ENCODE measurements at places on chromosomes 3 and 15.

DNA sequence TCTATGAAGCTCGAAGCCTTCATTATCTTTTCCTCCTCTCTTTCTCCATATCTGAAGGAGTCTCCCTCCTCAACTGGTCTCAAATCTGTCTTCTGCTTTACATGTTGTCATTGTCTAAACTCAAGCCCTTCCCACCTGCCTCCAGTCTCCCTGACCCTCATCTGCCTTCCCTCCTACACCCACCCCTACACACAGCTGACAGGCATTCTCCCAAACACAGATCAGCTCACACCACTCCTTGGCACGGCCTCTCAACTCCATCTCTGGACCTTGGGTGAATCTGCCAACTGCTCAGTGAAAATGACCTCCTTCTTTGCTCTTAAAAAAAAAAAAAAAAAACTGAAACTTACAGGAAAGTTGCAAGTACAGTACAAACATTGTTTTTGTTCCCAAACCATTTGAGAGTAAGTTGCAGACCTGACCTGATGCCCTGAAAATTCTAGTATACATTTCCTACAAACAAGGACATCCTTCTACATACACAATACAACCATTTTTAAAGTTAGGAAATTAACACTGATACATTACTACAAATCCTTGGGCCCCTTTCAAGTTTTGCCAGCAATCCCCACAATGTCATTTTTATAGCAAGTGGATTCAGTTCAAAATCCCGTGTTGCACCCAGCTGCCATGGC lies 49.4 kb upstream of the UBE2E1 start:
- DNase-seq = no peak

DNA sequence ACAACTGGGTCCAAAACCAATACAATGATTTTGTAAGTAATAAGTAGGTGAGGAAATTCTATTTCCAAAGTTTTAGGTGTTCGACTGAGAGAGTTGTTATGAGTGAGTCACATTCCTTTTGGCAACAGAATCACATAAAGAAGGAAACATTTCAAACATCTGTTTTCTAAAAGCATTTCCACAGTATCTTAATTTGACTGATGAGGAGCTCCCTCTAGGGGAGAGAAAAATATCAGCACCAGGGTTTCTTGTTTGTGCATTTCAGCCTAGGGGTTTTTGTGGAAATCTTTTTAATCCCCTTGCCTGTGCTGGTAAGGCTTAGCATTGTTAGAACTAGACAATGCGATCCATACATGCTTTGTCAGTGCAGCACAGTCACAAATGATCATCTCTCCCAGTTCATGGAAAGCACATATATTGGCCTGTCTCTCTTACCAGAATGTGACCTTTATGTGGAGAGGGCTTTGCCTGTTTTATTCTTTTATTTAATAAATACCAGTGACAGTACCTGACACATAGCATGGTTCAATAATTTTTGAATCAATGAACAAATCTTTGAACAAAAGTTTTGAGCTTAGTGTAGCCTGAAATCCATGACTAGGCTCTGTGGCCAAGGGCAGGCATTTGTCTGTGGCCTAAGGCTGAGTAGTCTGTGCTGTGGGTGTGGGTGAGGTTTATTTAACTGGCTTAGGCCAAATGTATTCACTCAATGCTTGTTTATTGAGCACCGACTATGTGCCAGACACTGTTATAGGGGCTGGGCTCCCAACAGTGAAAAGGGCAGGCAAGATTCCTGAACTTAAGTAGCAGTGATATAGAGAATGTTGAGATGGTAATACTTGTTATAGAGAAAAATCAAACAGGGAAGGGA lies 21.1 kb upstream of the IQCF6 start:
- DNase-seq = peak; percentile 64

DNA sequence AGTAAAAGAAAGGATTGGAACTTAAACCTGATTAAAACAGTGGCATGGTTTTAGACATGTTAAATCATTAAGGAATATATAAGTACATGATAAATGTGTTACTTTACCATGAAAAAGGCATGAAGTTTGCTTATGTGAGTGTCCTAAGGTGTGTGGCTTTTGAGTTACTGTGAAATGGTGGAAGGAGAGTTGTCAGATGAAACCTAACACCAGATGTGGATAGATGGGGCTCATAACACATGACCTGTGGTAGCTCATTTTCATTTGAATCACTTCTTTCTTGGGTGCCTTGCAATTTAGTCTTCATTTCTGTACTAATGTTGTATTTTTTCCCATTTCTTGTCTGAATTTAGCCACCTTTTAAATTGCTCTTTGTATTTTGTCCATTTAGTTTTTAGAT lies 13.0 kb downstream of the MEF2A start:
- no peak for DNase-seq

DNA sequence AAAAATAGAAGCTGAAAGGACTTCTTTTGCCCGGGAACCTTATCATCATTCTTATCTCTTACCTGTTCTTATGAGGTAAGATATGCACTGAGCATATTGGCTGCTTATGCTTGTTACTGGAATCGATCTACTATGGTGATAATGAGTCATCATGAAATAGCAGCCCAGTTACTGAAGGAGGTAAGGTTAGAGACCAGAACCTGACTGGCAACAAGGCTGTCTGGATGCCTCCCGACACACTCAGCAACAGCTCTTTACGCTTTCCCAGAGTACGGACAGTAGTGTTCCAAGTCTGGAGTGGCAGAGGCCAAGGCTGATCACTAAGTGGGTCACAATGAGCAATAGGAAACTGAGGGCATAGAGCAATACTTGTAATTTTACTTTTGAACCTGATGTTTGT lies 314.1 kb downstream of the NLGN1 start:
- no peak for DNase-seq

DNA sequence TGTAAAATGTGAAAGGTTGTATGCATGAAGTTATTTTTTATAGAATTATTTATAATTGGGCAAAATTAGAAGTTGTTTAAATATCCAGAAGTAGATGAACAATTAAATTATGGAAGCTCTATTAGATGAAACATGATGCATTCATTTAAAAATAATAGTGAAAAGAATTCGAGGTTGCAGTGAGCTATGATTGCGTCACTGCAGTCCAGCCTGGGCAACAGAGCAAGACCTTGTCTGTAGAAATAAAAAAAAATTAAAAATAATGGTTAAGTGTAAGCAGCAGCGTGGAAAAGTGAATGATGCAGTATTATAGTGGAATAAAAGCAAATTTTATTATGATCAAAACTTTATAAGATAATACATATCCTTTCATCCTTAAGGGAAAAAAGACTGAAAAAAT lies 14.3 kb downstream of the BUB1B start:
- no peak for DNase-seq

DNA sequence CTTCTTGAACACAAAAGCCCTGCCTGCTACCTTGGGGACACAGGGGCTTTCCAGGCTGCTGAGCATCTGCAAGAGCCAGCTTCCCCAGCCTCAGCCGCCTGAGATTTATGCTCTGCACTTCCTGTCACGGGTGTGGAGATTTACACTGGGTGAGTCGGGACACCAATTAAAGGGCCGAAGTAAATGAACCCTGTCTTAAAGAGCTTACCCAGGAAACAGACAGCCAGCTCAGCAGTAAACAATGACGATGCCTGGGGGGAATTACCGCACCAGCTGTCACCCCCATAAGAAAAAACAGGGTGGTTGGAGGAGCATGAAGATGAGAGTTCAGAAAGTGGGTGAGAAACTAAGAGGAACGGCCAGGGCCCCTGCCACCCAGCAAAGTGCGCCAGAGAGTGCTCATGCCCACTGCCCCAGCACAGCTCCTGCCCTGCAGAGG lies 37.5 kb upstream of the IQSEC1 start:
- DNase-seq = no peak

- DNase-seq = no peak
Measured at GRCh38 chr3:174253196-174253823, 605.8 kb upstream of the NAALADL2 start.

- DNase-seq = no peak
Measured at GRCh38 chr3:141681390-141681780, 56.7 kb upstream of the RNF7 start.

GRCh38 chr3:76685858-76686257 lies 354.0 kb upstream of the ROBO2 start:
- DNase-seq = no peak

DNA sequence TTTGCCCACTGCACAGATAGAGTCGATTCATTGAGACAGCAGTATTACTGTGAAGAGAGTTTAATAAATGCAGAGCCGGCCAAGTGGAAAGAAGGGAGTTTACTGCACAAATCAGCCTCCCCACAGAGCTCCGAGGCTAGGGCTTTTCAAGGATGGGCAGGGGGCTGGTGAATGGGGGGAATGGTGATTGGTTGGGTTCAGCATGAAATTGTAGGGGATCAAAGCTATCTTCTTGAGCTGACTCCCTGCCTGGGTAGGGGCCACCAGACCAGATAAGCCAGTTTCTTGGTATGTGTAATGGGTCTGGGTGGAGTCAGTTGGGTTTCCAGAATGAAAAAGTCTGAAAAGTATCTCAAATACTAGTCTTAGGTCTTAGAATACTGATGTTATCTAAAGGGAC lies 66.6 kb downstream of the SYNPR start:
- DNase-seq = no peak

- DNase-seq = peak; percentile 36
Measured at GRCh38 chr3:136366289-136366688, 116.1 kb downstream of the PCCB start.

DNA sequence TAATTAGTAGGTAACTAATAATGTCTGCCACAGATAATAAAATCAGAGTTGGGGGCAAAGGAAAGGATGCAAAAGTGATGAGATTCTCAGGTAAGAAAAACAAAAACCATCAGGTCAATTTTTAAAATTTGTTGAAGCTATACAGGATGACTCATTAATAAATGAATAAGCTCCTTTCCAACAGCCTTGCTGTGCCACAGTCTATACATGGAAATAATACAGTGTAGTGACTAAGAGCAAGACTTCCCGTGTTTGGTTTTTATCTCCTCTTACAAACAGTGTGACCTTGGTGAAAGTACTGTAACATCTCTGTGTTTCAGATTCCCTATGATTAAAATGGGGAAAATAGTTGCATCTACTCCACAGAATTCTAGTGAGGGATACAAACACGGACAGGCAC lies 331.6 kb downstream of the PYDC2 start:
- DNase-seq = no peak

DNA sequence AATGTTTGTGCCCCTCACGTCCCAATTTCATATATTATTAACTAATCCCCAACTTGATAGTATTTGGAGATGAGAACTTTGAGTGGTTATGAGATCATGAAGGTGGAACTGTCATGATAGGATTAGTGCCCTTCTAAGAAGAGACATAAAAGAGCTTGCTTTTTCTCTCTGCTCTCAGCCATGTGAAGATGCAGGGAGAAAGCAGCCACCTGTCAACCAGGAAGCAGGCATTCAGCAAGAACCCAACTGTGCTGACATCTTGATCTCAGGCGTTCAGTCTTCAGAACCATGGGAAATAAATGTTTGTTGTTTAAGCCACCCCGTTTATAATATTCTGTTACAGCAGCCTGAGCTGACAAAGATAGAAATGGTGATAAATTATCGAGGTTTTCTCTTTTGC lies 278.7 kb upstream of the KCNMB2 start:
- DNase-seq = no peak

DNA sequence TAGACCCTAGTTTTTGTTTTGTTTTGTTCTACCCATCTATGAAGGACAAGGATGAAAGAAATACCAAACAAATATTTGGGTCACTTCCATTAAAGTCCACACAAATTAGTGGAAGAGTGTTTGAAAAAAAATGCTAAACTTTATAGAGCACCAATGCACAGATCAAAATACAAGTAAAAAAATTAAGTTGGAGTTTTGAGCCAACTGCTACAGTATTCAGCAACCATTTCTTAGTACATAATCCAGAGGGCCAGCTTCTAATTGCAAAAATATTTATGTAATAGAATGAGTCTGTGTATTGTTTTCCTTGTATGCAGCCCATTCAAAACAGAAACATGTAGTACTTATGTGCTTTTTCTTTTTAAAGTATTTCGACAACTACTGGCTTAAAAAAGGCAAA lies 121.1 kb downstream of the CBLB start:
- DNase-seq = no peak

DNA sequence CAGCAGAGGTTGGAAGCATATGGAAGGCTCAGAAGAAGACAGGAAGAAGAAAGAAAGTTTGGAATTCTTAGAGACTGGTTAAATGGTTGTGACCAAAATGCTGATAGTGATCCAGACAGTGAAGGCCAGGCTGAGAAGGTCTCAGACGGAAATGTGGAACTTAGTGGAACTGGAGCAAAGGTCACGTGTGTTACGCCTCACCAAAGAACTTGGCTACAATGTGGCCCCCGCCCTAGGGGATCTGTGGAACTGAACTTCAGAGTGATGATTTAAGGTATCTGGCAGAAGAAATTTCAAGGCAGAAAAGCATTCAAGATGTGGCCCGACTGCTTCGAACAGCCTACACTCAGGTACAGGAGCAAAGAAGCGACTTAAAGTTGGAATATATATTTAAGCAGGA lies 83.1 kb downstream of the MYO5A start:
- DNase-seq = no peak

Data from fibroblast of skin of scalp (primary cell).